ENCODE measurements at places on chromosomes 11 and 22.

DNA sequence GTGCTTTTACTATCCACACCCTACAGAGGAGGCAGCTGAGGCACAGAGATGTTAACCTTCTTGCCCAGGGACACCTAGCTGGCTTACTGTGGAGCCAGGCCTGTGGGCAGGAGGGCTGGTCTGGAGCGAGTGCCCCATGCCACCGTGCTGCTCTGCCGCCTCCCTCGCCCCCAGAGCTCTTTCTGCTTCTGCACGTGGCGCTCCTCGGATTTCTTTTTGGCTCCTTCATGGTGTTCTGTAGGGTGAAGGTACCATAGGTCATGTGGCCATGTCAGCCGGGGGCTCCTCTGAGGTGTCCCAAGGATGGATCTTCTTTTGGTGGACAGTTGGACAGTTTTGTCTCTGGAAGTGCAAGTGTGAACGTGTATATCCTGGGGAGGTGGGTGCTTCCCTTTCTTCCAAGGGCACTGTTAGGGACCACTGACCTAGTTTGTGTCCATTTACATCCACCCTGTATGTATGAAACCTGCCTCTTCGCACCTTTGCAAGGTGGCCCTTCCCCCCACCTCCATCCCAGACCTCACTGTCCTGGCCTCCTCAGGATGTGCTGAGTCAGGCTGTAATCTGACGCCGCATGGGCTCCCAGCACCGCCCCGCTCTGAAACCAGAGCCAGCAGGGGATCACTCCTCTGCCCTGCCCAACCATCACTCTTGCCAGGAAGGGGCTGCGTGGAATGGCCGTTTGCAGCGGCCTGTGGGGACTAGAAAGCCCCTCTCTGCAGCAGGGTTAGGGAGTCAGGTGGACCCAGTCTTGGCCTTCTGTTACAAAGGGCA is 31.7 kb downstream of the POLR3H start:
- DNase-seq: no peak

DNA sequence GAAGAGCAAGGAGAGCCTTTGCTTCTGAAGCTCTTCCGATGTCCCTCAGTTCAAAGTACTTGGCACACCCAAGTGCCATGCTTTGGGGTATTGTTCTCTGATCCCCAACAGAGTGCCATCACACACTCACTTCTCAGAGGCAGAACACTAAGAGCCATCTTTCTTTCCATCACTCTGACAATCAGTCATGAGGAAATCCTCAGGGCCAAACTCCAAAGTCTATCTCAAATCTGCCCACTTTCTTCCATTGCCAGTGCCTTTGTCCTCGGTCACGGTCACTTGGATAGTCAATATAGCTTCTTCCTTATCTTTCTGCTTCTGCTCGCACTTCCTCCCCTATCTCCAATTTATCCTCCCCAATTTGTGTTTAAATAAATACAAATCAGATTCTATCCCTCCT is 90.9 kb downstream of the ENTHD1 start:
- no peak for DNase-seq

DNA sequence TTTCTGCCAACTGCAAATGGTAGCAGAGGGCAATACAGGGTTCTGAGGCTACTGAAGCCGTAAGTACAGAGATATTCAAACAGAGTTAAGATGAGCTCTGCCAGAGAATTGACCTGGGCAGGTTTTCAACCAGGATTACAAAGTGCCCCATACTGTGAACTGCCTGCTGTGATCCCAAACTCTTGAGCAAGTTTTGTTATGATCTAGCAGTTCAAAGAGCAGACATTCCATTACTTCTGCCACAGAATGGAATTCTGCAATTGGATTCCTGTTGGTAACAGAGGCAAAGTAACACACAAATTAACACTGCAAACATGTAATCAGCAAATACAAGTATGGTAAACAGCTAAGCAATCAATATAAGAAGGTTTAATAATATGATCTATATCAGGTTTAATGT is 31.2 kb downstream of the ALG9 start:
- no peak for DNase-seq

- DNase-seq: no peak
Observed at GRCh38 chr11:134070342-134070845, 1.5 kb downstream of the JAM3 start.

DNA sequence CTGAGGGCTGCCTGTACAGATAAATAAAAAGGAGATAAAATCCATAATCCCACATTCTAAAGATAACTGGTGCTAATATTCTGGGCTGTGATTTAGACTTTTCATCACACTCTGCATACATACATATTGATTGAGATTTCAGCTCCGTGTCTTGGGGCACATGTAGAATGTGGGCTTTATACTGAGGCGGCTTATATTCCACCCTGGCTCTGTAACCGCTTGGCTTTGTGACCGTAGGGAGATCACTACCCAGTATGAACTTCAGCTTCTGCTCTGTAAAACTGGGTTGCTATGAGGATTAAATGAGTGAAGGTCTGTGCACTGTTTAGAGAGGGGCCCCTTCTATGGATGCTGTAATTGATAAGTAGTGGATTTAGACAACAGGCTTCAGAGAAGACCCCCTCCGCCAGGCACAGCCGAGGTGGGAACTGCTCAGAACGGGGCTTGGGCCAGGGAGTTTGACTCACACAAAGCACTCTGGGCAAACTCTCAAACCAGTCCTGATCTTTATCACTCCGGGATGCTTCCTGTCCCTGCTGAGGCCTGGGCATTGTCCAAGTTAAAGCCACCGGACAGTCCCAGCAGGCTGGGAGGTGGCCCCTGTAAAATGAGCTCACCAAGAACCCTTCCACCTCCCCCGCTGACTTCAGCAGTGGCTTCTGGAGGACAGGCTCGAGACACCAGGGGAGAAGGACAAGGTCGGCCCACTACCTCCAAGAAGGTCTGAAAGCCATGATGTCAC is 17.2 kb downstream of the KIAA1671 start:
- no peak for DNase-seq

GRCh38 chr11:46850829-46851380 is 4.8 kb upstream of the CKAP5 start:
- no peak for DNase-seq

GRCh38 chr22:32880893-32881596 is 79.5 kb downstream of the TIMP3 start:
- no peak for DNase-seq

- peak; percentile 32 for DNase-seq
Observed at GRCh38 chr22:24421428-24421931, 5.9 kb upstream of the ADORA2A start.

DNA sequence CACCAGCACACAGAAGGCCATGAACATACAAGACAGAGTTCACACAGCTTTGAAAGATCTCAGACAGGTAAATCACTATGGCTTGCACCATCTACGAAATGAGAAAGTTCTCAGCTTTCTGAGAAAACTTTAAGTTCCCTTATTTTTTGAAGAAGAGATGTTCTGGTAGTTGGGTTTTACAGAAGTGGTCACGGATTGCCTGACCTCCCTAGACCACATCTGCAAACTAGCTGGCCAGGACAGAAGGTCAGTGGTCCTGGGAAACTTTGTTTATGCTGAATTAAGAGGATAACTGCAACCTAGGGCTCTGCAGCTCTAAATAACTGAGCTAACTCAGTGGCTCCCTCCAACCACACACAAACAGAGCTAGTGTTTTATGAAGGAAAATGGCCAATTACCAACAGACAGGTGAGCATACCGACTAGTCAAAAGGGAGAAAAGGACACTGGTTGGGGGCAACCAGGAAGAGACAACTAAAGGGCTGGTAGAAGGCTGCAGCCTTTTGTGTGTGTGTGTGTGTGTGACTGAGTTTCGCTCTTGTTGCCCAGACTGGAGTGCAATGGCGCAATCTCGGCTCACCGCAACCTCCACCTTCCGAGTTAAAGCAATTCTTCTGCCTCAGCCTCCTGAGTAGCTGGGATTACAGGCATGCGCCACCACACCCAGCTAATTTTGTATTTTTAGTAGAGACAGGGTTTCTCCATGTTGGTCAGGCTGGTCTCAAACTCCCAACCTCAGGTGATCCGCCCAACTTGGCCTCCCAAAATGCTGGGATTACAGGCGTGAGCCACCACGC is 8.5 kb upstream of the SCN2B start:
- DNase-seq: no peak

DNA sequence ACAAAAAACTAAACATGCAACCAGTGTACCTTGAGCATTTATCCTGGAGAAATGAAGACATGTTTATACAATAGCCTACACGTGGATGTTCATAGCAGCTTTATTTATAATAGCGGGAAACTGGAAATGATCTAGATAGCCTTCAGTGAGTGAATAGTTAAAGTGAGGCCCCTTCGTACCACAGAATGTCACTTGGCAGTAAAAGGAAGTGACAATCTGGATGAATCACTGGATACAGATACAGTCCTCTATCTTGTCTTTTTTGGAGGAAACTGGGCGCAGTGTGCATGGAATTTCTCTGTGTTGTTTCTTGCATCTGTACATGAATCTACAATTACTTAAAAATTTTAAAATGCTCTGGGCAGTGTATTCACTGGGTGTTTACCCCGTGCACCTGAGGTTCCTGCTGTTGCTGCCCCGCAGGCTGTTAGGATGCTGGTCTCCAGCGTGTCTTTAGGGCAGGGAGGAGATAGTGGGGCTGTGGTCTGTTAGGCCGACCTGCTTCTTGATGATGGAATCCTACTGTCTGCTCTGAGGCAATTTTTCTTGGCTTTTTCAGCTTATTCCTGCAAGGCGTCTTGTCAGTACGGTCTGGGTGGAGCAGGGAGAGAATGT is 23.2 kb downstream of the DERL3 start:
- no peak for DNase-seq

- DNase-seq: no peak
Observed at GRCh38 chr22:41963453-41964111, 5.7 kb upstream of the SEPTIN3 start.

GRCh38 chr22:46676881-46677280 is 56.7 kb downstream of the GRAMD4 start:
- no peak for DNase-seq

DNA sequence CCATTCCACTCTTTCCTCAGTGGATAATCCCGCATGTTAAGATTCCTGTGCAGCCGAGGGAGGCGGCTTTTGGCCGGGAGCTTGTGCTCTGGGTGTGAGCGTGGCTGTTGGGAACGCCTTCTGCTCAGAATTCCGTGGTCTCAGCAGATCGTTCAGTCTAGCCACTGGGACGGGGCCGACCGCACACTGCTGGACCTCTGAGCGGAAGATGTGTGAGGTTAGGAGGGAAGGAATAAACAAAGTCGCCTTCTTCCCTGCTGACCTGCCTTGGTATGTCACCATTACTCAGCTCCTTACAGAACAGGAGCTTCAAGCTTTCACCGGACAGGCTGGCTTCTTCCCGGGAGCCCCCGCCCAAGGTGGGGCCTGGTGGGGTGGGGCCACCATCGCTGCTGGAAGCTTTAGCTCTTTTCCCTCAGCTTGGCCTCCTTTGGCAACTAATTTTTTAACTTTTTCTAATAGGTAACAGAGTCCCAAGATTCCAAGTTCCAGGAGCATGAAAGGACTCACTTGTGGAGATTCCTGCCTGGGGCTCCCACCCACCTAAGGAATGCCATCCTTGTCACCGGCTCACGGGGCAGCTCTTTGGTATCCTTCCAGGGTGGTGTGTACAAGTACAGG is 22.5 kb upstream of the SEPTIN5 start:
- DNase-seq: no peak

GRCh38 chr11:108912581-108912980 is 247.7 kb downstream of the DDX10 start:
- no peak for DNase-seq

GRCh38 chr22:43587574-43587973 is 175.8 kb downstream of the MPPED1 start:
- no peak for DNase-seq

- no peak for DNase-seq
Observed at GRCh38 chr22:38202437-38203089, 769 bp downstream of the MAFF start.

DNA sequence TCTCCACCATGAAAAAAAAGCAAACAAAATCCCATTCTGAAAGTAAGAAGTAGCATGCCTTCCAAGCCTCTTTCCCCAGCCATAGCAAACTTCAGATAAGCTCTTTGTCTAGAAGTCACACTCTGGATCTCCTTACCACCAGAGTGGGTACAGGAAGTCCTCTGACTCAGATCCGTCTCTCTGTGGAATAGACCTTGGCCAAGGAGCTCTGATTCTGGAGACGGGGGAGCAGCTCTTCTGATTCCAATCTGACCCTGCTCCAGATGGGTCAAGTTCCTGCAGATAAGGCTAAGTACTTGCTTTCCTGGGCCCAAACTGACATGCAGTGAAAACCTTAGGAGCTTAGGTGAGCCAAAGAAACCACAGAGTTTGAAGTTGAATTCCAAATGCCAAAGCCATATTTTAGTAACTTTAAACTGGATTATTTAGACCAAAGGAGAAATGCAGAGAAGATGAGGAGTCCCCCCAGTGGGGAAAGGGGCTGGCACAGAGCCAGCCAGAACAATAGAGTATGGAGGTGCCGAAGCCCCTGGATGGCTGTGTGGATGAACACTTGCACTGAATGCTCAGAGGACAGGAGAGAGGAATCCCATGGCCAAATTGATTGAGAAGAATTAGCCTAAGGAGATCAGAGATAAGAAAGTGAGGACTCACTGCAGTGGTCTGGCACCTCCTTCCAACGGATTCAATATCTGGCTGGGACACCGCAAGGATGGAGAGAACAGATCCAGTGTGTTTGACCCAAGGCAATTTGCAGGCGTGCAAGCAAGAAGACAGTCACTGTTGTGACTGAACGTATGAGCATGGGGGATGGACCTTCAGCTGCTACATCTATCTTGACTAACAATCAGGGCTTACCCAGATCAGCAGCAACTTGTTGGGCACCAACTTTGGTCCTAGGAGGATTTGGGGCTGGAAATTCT is 54.9 kb downstream of the ENDOD1 start:
- no peak for DNase-seq

DNA sequence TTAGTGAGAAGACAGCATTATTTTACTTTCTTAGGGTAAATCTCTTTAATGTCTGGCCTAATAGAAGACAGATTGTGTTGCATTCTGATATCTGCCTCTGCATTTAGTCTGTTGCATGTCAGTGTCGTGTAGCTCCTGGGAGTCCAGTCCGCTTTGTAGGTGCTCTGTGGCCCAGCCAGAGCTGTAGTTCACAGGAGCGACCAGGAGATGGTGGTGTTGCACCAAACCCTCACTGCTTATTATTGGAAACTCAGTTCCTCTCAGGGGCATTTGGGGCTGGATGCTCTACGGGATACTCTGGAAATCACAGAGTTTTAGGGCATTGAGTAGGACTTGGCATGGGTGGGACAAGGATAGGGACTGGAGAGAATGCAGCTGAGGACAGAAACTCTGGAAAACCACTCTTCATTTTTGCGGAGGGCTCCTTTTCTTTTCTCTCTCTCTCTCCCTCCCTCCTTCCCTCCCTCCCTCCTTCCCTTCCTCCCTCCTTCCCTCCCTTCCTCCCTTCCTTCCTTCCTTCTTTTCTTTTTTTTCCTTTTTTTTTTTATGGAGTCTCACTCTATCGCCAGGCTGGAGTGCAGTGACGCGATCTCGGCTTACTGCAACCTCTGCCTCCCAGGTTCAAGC is 21.7 kb downstream of the MIAT start:
- peak; percentile 13 for DNase-seq

- DNase-seq: no peak
Observed at GRCh38 chr11:78370406-78371172, 47.0 kb downstream of the GAB2 start.

GRCh38 chr11:116657842-116658825 is 114.7 kb downstream of the BUD13 start:
- no peak for DNase-seq
